ENCODE measurements at places on chromosomes 16 and 17. TPM values are rescaled to one million over a fixed set of nuclear protein-coding genes. Genes with fewer than 3 reads are reported as not detected.

DNA sequence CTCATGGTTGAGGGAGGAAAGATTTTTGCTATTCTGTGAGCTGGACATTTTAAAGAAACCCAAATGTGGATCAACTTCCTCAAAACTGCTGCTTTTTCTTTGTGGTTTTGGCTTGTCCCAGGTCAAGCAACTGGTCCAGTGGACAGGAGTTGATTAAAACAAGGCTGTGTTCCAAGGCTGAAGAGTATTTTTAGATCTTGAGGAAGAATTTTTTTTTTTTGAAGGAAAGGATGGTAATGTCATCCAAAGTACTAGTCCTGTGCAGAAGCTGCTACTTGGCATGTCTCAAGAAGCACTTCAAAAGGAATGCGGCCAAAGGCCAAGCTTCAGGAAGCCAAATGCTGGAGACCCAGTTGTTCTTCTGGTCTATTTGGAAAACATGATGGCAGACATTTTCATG is 8.0 kb upstream of the MYH2 start:
- no peaks in the 10 kb centered on the region for H3K36me3 ChIP-seq
- H3K27ac ChIP-seq = no peak overlapping the region
- H3K4me3 ChIP-seq = no peak overlapping the region
- H3K27me3 ChIP-seq = no peaks in the 10 kb centered on the region

DNA sequence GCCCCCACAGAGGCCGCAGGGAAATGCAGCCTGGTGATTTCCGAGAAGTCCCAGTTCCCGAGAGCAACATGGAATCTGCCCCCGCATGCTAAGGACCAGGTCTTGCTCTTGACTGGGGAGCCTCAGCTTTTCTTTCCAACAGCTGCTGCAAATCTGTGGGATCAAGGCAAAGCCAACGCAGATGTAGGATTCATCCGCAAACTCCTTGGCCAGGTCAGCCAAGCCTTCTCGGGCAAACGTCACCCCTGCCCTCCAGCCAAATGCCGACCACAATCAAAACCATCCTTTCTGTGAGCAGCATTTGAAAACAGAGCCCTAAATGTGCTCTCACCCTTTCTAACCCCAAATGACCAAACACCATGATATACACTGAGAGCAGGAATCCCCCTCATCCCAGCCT is 54.0 kb downstream of the MRM3 start:
- no peak overlapping the region for H3K4me3 ChIP-seq
- H3K36me3 ChIP-seq = no peaks in the 10 kb centered on the region
- H3K27ac ChIP-seq = no peak overlapping the region

DNA sequence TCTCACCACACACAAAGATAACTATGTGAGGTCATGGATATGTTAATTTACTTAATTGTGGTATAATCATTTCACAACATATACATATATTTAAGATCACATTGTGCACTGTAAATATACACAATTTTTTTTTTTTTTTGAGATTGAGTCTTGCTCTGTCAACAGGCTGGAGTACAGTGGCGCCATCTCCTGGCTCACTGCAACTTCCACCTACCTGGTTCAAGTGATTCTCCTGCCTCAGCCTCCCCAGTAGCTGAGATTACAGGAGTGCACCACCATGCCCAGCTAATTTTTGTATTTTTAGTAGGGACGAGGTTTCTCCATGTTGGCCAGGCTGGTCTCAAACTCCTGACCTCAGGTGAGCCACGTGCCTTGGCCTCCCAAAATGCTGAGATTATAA is 11.5 kb upstream of the PRSS54 start:
- no peak overlapping the region for H3K27ac ChIP-seq
- DNase-seq = no peak
- H3K36me3 ChIP-seq = no peaks in the 10 kb centered on the region
- no peaks in the 10 kb centered on the region for H3K4me1 ChIP-seq

GRCh38 chr16:88688013-88688778 is 1.9 kb upstream of the SNAI3 start:
- H3K27me3 ChIP-seq = peaks cover 19% of the 10 kb centered on the region
- no peak for DNase-seq
- H3K27ac ChIP-seq = no peak overlapping the region
- no peaks in the 10 kb centered on the region for H3K36me3 ChIP-seq
- no peak overlapping the region for H3K4me3 ChIP-seq

- H3K27me3 ChIP-seq = no peaks in the 10 kb centered on the region
- no peaks in the 10 kb centered on the region for H3K4me1 ChIP-seq
- H3K36me3 ChIP-seq = no peaks in the 10 kb centered on the region
- no peak for DNase-seq
- H3K4me3 ChIP-seq = no peak overlapping the region
- H3K27ac ChIP-seq = no peak overlapping the region
These were observed 22.6 kb downstream of the LRRC36 start for GRCh38 chr16:67349172-67349571.

- no peak for DNase-seq
- no peak overlapping the region for H3K27ac ChIP-seq
- H3K4me3 ChIP-seq = no peak overlapping the region
- H3K27me3 ChIP-seq = no peaks in the 10 kb centered on the region
- H3K4me1 ChIP-seq = peaks cover 9% of the 10 kb centered on the region
These were observed 238.5 kb downstream of the ZFHX3 start for GRCh38 chr16:72809446-72809845.

DNA sequence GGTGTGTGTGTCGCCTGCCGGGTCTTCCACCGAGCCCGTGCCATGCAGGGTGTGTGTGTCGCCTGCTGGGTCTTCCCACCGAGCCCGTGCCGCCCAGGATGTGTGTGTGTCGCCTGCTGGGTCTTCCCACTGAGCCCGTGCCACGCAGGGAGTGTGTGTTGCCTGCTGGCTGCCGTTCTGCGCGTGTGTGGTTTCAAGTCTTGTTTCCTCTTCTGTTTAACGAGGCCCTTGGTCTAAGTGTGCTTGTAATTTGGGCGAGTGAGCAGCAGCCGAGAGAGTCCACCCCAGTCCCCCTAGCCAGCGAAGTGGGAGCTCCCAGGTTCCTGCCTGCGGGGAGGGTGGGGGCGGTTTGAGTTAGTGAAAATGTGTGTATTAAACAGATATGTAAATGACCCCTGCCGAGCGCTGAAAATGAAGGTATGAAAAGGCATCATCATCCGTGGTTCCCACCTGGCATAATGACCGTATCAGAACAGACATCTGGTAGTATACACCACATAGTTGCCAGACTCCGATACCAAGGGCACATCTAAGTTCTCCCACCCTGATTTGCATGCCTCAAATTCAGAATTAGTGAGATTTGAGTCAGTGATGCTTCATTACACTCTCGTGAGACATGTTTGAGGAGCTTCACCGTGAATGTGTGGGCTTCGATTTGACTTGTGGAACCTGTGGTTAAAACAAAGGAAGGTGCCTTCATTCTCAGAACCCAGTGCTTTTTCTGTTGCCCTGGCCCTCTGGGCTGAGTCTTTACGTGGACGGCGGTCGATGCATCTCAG is 114.5 kb upstream of the CHMP6 start:
- no peak overlapping the region for H3K4me3 ChIP-seq
- H3K27me3 ChIP-seq = no peaks in the 10 kb centered on the region
- H3K27ac ChIP-seq = no peak overlapping the region
- no peaks in the 10 kb centered on the region for H3K4me1 ChIP-seq
- no peak for DNase-seq
- peaks cover 12% of the 10 kb centered on the region for H3K36me3 ChIP-seq

DNA sequence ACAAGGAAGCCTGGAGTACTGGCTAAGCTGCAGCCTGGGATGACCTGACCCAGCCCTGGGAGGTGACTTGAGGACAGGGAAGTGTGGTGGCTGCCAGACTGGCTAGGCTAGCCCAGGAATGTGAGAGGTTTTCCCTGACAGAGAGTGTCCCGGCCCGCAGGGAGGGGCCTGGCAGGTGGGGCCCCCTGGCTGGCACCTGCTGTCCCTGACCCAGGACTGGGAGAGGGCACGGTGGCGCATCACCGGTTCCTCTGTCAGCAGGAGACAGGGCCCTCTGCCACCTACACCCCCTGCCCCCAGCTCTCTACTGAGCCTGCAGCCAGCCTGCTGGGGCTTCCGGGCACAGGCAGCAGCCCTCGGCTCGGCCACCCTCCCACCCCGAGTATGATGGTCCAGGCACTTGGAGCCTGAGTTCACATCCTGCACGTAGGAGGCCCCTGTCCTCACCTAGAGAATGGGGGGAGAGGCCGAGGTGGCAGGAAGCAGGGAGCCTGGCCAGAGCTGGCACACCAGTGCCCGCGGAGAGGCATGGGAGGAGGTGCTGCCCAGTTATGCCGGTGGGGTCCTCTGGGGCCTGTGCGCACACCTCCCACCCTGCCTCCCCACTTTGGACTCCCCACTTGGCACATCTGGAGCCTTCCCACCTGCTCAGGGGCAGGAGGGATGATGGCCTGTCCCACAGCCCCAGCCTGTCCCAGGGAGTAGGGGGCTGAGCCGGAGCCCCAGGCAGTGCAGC is 528 bp downstream of the PRSS27 start:
- no peaks in the 10 kb centered on the region for H3K36me3 ChIP-seq
- no peaks in the 10 kb centered on the region for H3K27me3 ChIP-seq
- DNase-seq = no peak
- H3K27ac ChIP-seq = no peak overlapping the region
- no peaks in the 10 kb centered on the region for H3K4me1 ChIP-seq
- no peak overlapping the region for H3K4me3 ChIP-seq

RNF135 gene
- 4.6 TPM for total RNA-seq
